ENCODE measurements at places on chromosomes 2 and 18.

- DNase-seq, result no peak
Measured at GRCh38 chr2:105761931-105762515, 17.3 kb downstream of the NCK2 start.

- no peak for DNase-seq
Measured at GRCh38 chr18:74942319-74942910, 266.5 kb downstream of the PTGR3 start.

GRCh38 chr18:59957957-59958356 is 58.2 kb downstream of the PMAIP1 start:
- DNase-seq, result no peak

GRCh38 chr2:137172162-137172561 is 406.8 kb downstream of the THSD7B start:
- no peak for DNase-seq

DNA sequence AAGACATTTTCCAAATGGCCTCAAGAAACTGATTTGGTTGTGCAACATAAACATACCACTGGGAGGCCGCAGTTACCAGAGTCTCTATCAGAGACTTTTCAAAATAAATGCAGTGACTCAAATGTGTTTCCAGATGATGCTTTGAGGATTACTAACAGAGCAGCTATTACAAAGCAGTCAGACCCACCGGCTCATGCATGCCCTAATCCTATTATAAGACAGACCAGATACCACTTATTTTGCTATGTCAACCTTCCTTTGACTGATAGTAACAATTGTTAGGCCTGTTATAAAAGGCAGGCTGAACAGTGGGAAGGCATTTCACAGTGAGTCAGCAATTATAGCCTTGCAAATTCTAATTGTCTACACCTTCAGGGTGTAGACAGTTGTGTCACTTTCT is 217.7 kb downstream of the LRRTM1 start:
- DNase-seq, result no peak
